ENCODE measurements at places on chromosomes 16 and 17. TPM values are rescaled to one million over a fixed set of nuclear protein-coding genes. Genes with fewer than 3 reads are reported as not detected.

Gene HSPB9
- not detected for total RNA-seq

GRCh38 chr16:66447491-66447890, 20.4 kb downstream of the BEAN1 start:
- no peak for DNase-seq

DNA sequence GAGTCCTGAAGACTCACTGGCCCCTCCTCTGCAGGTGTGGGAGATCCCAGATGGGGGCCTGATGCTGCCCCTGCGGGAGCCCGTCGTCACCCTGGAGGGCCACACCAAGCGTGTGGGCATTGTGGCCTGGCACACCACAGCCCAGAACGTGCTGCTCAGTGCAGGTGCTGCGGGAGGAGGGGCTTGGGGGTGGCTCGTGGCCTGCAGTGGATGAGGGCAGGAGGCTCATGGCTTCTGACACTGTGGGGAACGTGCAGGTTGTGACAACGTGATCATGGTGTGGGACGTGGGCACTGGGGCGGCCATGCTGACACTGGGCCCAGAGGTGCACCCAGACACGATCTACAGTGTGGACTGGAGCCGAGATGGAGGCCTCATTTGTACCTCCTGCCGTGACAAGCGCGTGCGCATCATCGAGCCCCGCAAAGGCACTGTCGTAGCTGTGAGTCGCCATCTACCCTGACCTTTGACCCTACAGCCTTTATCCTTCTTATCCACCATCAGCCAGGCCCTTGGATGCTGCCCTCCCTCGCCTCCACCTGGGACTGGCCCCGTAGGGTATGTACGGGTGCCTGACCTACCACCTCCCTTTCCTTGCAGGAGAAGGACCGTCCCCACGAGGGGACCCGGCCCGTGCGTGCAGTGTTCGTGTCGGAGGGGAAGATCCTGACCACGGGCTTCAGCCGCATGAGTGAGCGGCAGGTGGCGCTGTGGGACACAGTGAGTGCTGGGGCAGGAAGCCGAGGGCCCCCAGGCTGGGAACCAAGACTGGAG, 3.6 kb downstream of the CORO1A start:
- DNase-seq = peak; percentile 67

Gene UNKL
- total RNA-seq = 9.2 TPM

Gene RND2
- total RNA-seq = 0.42 TPM

Gene ITGAD
- not detected for total RNA-seq

DNA sequence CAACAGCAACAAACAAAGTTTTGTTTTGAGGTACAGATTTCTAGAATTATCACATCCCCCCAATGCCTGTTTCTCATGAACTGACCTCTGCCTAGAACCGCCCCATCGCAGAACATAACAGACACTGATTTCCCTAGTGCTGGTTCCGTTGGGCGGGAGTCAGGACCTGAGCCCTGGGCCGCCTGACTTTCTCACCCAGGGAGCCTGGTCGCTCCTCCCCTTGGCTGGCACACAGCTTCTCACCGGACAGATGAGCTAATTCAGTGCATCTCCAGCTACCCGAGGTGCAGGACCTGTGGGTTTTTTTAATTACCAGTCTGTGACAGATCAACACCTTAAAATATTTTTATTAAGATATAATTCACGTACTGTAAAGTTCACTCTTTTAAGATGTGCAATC, 20.1 kb upstream of the RPL38 start:
- no peak for DNase-seq

Gene PRSS36
- 1.4 TPM for total RNA-seq

Gene UNC119
- total RNA-seq = 30.7 TPM

Gene CRAMP1
- 7.5 TPM for total RNA-seq

Gene OR1F1
- total RNA-seq = not detected

Gene SPEM3
- not detected for total RNA-seq

Gene SOST
- not detected for total RNA-seq

- no peak for DNase-seq
Observed at GRCh38 chr17:61474934-61475333, 22.7 kb downstream of the TBX4 start.

Gene FGF11
- 6.4 TPM for total RNA-seq

GRCh38 chr16:1134776-1135458, 18.0 kb upstream of the CACNA1H start:
- DNase-seq = no peak

GRCh38 chr17:78960928-78961327, 18.8 kb downstream of the LGALS3BP start:
- DNase-seq = no peak

DNA sequence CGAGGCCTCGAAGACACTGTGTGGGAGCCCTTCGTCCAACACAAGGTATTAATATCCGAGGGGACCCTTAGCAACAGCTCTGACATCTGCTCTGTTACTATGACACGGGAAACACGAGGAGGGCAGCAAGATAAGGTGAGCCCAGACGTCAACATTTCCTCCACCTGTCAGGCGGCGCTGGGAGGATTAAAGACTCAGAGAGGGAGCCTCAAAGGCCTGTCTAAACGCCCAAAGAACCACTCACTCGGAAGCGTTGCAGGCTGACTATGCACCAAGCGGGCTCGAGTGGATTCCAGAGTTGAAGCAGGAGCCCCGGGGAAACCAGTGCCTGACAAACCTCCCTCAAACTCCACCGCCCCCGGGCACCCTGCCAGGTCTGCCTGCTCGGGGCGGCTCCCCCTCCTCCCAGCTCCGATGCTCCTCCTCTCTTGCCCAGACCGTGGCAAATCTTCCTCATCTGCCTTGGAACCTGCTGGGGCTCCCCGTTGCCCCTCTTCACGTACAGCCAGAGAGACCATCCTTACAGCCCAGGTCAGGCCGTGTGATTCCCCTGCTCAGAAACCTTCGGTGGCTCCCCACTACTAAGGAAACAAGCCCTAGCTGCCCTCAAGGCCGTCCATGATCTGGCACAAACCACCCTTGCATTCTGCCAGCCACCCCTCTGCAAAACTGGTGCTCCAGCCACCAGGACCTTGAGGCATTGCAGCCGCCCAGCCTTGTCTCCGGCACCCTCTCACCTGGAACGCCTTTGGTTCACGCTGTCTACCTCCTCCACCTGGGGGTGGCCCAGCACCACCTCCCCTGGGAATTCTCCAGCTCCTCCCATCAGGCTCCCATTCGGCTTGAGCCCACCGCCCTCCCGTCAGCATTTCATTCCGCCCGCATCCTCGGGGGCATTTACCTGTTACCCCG, 16.2 kb downstream of the RPH3AL start:
- DNase-seq = peak; percentile 85

Gene COL1A1
- 36.1 TPM for total RNA-seq

Gene GP1BA
- not detected for total RNA-seq

DNA sequence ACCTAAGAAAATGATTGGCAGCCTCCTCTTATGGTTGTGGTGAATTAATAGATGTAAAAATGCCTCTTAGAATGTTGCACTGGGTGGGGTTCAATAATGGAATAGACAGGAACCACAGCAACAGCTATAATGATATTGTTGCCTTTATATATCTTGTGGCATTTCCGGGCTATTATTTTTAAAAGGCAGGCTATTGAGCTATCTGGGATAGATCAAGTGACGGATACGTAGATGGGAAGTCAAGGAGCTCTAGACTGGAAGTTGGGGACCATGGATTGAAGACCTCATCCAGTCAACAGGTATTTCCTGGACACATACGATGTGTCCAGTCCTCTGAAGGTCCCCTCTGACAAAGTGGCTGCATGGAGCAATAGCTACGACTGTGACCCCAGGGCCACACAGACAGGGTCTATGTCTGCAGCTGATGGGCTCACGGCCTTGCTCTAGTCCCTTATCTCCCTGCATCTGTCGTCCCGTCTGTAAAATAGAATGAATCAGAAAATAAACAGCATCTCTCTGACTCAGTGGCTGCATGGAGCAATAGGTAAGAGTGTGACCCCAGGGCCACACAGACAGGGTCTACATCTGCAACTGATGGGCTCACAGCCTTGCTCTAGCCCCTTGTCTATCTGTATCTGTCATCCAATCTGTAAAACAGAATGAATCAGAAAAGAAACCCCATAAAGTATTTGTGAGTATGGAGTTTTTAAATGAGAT, 117.7 kb upstream of the FOXF1 start:
- no peak for DNase-seq

DNA sequence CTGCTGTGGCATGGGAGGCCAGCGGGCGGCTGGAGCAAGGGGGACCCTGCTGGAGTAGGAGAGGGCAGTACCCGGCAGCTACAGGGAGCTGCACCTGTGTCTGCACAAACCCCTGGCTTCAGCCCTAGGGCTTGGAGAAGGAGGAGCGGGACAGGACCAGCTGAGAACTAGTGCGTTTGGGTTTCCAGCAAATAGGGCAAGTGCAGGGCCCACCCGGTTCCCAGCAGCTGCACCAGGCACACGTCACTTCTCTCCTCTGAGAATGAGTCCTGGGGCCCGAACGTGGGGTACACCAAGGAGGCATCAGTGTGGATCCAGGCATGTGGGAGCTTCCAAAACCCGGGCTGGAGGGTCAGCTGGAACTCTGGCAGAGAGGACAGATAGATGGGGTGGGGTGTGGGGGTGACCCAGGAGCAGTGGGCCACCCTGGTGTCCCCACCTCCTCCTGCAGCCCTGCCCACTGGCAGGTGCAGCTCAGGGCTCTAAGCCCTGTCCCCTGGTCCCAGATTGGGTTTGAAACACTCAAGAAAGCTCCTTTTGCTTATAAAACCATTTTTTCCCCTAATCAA, 5.6 kb downstream of the C16orf89 start:
- no peak for DNase-seq

DNA sequence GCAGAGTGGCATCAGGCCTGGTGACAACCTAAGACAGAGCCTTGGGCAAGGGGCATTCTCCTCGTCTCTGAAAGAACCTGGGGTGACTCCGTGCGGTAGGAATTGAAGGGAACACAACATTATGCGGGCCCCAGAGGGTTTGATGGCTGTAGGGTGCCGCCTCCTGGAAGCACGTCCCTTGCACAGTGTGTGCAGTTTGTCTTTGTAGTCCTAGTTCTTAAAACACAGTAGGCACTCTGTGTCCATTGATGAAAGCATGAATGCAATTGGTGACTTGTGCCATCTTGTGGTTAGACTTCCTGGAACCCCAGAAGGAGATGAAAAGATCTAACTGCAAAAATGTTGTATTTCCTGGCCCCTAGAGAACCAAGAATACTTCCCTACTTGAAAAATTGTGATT, 279.8 kb downstream of the UTP18 start:
- DNase-seq = no peak

DNA sequence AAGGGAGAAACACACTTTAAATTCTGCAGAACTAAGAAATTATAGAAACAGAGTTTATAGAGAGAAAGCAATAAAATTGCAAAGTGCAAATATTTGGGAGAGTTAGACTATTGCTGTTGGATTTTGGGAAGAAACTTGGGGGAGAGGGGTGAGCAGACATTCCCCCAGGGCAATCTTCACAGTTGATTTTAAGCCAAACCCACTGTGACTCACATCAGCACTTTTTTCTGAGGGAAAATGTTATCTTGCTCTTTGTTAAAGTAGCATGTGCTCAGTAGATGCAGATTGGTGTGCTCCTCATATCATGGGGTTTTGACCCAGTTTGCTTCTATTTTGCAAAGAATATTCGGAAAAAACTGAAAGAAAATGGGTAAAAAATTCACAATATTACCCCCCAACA, 367.6 kb downstream of the CDH11 start:
- DNase-seq = no peak

DNA sequence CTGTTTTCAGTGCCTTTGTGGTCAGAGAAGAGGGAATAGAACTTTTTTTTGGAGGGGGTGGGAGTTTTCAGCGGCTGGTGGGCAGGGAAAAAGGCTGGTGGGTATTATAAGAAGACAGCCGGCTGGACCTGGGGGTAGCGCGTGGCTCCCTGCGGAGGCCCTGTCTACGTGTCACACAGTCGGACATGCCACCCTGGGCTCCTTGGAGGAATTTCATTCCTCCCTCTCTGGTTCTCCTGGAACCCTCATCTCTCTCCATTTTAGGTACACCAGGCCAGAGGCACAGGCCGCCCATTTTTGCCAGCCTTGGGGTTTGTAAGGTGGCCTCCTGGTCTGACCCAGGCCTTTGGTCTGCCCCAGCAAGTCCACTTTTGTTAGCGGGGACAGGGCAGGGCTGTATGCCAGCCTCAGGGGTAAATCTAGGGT, 908 bp downstream of the FKBP10 start:
- no peak for DNase-seq

DNA sequence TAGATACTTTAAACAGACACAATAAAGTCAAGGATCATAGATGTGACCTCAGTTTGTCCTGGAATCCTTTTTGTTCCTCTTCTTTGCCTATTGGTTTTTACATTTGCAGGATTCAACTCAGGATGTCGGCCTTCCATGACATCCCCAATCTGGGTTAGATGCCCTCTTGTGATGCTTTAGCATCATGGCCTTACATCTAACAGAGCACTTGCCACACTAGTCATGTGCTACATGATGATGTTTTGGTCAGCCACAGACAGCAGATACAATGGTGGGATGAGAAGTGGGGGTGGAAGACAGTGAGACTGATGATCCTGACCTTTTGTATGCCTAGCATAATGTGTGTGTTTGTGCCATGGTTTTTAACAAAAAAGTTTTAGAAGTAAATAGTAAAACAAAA, 1.8 kb upstream of the SYNRG start:
- DNase-seq = no peak

GRCh38 chr16:2783581-2784357, 3.6 kb downstream of the PRSS33 start:
- no peak for DNase-seq

Gene BAIAP2
- 10.3 TPM for total RNA-seq

Gene KRTAP9-3
- not detected for total RNA-seq

Gene ATP2A1
- 0.63 TPM for total RNA-seq

DNA sequence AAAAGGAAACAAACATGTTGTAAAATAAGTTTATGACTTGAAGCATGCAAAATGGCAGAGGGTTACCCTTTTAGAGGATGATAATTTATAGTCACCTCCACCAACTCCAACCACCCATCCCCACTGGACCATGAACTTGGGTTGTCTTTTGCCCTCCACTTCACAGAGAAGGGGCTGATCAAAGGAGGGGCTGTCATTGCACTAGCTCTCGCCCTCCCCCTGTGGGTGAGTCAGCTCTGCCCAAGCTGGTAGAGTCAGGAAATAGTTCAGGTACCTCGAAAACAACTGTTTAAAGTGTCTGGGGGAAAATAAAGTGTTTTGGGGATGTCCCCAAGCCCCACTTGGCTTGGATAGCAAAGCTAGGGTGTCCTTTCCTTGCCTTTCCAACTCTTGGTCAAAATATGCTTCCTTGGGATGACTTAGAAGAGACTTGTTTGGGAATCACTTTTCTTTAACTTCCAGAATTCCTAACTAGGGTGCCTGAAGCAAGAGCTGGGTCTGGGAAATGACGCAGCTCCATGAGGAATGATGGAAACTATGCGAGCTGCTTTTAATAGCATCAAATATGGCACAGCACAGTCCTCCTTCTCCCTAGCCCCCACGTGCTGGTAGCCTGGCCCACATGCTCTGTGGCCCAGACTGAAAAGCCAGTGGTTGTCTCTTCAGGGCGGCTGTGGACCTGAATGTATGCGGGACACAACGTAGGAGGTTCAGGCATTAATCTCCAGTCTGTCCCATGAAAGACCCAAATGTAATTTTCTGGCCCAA, 40.7 kb downstream of the TBX4 start:
- DNase-seq = no peak
